Esophagus squamous epithelium (tissue), 5 donors: ENCODE measurements at places on chromosomes 11 and 22. TPM values are rescaled to one million over a fixed set of nuclear protein-coding genes. Genes with fewer than 3 reads are reported as not detected.

GRCh38 chr11:2630679-2631078 is 69.1 kb downstream of the KCNQ1OT1 start:
- DNase-seq: no peak

DNA sequence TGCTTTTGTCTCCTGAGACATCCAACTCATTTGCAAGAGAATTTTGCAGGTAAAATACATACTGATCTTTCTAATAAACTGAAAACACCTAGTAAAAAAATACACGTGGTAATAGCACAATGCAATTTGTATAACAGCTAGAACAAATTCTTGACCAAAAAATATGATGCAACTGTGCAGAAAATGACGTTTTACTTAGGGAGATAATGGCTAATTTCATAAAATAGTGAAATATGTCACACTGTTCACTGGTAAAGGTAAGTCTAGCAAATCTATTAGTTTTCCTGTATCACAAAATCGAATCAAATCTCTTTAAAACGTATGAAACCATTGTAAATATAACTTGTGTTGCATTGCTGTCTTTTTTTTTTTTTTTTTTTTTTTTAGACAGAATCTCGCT is 130.0 kb downstream of the VPREB1 start:
- no peak for DNase-seq

The BIRC3 gene
- total RNA-seq: 6.9 TPM

GRCh38 chr22:22798232-22798616 is 89.4 kb upstream of the IGLL5 start:
- DNase-seq: no peak

DNA sequence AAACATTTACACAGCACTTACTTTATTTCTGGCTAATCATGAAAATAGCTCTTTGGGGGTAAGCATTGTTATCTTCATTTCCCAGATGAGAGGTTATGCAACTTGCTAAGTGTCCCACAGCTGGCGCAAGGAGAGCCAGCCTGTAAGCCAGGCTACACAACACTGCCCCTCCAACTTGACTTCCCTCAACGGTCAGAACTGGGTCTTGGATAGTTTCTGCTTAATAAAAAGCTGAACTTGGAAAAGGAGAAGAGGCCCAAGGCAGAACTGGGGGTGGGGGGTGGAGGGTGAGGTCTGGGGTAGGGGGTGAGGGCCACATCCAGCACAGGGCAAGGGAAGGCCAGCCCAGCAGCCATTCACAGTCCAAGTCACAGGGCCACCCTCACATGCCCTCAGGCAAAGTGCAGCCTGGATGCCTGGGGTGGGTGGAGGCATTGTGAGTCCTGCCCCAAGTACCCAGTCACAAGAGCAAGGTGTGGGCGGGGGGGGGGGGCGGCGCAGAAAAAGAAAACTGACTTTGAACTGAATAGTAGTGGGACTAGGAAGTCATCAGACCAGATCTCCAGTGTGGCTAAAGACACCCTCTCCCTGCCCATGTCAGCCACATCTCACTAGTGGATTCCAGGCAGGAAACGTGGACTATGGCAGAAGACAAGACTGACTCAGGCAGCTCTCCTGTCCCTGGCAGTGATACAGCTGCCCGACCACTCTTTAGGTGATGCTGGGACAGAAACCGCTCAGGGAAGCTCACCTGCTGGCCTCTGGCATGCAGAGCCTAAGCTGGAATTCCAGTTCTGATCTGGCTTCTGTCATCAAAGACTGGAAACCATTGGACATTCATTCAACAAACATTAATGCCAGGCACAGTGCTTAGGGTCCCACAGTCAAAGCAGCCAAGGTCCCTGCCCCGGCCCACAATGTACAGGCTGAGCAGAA is 52.4 kb downstream of the PACSIN2 start:
- no peak for DNase-seq

GRCh38 chr11:39725081-39725480 is 1734.4 kb downstream of the LRRC4C start:
- DNase-seq: no peak

The CKAP5 gene
- total RNA-seq: 30.5 TPM

DNA sequence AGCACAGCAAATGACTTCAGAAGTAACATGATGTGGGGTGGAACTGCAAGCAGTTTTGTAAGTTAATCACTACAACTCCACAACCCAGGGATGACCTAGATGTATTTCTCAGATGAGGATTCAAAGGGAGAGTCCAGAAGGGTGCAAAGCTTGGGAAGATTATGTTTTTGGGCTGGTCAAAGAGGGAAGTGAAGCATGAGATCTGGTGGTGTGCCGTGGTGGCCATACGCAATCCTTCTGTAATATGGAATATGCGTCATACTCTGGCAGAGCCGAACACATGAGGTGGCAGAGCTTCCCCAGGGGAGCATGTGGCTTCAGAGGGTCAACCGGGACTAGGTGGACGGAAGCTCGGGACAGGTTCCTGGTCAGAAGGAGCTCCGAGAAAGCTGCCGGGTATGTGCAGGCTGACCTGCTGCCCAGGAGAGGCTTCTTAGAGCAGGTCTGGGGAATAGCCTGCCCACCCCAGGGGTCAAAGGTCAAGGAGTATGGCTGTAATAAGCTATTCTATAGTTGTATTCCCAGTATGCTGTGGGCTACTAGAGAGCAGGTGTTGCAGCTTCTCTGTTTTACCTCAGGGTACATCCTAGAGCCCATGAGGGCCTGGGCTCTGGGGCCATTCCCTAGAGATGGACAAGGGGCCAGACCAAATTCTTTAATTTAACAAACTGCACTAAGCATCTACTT is 70.1 kb upstream of the PHOX2A start:
- no peak for DNase-seq

DNA sequence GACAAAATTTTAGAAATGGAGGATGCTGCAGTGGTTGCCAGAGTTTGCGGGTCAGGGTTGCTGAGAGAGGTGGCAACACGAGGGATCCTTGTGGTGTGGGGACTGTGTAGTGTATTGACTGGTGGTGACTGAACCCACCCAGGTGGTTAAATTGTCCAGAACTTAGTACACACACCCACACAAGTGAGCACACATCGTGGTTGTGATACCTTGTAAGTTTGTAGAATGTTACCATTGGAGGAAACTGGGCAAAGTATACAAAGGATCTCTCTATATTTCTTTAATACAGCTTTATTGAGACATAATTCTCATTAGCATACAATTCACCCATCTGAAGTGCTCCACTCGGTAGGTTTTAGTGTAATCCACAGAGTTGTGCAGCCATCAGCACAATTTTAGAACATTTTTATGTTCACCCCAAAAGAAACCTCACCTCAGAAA is 56.1 kb downstream of the MED15 start:
- DNase-seq: no peak

- no peak for DNase-seq
These were observed 8.2 kb downstream of the UPB1 start for GRCh38 chr22:24503137-24503842.

DNA sequence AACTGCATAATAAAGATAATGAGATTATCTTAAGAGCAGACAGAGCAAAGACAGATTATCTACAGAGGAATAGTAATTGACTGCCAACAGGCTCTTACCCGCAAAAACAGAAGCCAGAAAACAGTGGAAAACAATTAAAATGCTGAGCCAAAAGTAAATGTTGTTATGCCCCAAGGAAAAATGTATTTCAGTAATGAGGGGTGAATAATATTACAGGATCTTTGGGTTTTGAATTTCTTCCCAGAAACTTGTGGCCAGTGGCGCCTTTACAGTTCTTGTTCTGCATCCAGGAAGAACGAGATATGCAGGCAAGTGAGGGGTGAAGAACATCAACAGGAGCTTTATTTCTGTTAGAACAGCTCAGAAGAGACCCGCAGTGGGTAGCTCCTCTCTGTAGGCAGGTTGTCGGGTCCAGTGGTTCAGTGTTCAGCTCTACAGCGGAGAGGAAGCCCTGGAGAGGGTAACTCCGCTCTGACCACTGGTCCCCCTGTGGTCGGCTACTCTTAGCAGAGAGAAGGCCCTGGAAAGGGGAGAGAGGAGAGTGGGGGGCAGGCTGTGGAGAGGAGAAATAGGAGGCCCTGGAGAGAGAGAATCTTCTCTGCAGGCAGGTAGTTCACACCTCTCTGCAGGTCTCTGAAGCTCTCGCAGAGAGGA is 51.8 kb upstream of the SC5D start:
- no peak for DNase-seq

The KRTAP5-10 gene
- not detected for total RNA-seq

- no peak for DNase-seq
These were observed 13.2 kb upstream of the MICAL2 start for GRCh38 chr11:12097219-12097618.

DNA sequence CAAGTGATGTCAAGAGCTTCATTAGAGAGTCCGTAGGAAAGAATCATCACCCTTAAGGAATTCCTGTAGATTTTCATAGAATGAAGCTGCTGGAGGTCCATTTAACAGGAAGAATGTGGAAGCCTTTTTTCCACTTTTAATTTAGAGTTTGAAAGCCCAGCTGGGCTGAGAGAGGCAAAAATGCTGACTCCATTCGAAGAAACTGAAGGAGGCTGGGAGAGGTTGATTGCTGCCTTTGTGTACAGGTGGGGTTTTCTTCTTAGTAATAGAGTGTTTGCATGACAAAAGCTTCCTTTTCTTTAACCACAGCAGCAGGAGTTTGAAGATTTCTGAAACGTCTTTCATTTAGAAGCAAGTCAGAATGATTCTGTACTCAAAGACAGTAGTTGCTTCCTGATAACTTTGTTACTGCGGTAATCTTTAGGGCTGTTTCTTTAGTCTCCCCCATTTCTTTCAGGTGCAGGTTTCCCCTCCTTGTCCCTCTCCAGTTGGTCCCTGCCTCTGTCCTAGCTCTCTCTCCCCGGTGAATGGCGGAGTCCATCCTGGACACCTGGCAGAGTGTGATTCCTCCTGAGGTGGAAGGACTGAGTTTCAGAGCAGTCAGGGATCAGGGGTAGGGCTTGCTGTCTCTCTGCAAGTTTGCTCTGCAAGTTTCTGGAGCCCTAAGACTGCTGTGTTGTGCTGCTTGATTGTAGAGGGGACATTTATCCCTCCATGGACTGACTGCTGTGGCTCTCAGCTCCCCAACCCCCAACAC is 166.2 kb downstream of the LDLRAD3 start:
- DNase-seq: no peak

DNA sequence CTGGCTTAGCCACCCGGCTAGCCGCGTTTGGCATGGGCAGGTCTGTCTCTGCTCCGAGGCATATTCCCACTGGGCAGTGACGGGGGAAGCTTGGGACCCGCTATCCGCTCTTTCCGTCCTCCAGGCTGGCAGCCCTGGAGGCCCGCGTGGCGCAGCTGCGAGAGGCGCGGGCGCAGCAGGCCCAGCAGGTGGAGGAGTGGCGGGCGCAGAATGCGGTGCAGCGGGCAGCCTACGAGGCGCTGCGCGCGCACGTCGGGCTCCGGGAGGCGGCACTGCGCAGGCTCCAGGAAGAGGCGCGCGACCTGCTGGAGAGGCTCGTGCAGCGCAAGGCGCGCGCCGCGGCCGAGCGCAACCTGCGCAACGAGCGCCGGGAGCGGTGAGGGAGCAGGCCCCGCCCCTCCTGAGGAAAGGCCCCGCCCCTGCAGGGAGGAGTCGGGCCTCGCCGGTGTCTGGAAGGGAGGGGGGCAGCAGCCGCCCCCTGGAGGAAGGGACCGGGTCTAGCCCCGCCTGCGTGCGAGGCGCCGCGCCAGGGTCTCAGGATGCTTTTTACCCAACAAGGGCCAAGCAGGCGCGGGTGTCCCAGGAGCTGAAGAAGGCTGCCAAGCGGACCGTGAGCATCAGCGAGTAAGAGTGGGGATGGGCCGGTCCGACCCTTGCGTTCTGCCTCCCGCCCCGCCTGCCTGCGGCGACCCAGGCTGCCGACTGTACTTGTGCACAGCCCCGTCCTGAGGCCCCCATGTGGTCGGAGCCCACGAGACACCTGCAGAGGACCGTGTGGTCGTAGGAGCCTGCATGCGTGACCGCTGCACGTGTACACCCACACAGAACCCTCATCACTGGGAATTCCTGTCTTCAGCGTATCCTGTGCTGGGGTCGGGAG is 7.9 kb downstream of the ATG16L2 start:
- DNase-seq: no peak

GRCh38 chr11:72614381-72614780 is 59.8 kb downstream of the PDE2A start:
- DNase-seq: no peak

GRCh38 chr11:61507962-61508861 is at the start of gene LRRC10B:
LRRC10B (plus strand) TSS chr11:61508749; CDS start chr11:61508999, 250 bp downstream.
- DNase-seq: no peak

The KRTAP5-8 gene
- total RNA-seq: not detected

The SLC22A8 gene
- not detected for total RNA-seq

DNA sequence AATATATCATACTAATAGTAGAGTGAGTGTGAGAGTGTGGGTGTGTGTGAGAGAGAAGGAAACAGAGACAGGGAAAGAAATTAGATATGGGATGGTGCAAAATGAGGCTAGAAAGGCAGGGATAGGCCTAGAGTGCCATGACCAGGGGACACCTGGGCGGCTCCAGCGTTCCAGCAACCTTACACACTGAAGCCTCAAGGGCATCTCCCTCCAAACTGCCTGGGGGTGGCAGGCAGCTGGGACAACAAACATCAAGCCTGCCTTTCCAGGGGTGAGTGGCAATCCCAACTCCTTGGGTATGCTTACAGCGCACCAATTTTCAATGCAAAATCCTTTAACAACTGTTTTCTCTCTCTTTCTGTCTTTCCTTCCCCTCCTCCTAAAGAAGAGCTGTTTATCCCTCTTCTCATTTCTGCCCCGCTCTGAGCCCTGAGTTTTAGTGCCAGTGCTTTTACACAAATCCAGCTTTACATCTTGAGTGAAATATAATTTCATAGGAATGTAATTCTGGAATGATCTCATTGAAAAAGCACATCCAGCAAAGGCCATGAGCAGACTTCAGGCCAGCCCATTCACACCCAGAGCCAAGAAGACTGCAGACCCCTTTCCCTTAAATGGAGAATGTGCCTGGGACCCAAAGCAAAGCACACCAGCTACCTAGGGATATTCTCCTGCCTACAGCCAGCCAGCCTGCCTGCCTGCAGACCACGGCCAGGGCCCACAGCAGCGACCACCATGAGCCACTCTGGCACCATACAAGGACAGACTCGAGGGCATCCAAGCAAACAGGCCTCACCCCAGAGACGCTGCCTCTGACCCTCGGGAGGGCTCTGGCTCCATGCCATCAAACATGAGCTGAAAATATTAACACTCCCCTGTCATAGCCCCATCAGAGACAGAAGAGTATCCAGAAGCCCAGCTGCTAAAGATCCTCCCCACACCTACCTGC is 90.3 kb downstream of the RPL27A start:
- no peak for DNase-seq

GRCh38 chr22:46297151-46297812 is 612 bp downstream of the GTSE1 start:
- DNase-seq: no peak
